ENCODE measurements at places on chromosomes 3 and 15.
A peak's percentile ranks its signal among the peaks of the same experiment; 100 is the strongest.

DNA sequence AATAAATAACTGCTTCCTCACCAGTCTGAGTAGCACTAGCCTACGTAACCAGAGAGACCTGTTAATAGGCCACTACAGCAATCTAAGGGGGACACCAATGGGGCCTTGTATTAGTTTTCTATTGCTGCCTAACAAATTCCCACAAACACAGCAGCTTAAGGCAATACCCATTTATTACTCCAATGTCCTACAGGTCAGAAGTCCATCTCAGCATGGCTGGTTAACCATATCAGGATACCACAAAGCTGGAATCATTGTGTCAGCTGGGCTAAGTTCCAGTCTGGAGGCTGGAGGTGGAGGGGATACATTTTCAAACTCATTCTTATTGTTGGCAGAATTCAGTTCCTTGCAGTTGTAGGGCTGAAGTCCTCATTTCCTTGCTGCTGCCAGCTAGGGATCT is 331.9 kb downstream of the ULK4 start:
- no peak for DNase-seq

DNA sequence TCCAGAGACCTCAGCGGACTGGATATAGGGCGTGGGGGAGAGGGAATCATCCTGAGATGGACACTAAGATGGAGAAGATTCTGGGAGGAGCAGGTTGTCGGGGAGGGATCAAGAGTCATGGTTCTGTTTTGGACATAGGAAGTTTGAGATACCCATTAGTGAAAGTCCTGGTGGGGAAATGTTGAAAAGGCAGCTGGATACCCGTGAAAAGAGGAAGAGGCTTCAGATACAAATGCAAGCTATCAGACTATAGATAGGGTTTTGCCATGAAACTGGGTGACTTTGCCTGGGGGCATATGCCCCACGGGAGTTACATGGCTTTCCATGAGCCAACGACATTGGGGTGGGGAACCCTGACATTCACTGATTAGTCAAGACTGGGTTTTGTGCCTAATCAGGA is 1.1 kb upstream of the GPR62 start:
- DNase-seq: no peak

DNA sequence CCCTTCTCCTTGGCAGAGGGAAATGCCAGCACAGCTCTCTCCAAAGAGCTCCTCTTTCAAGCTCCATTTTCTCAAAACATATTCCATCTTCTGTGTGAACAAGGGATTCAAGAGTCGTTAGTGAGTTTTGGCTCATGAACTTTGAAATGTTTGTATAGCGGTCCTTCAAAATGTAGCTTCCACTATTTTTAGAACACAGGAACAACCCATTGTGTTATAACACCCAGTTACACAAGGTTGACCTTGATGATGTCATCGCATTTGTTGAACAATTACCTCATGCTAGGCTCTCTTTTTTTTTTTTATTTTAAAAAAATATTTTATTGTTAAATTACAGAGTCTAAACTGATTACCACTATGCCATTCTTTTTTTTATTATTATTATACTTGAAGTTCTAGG is 251.7 kb downstream of the THSD4 start:
- DNase-seq: no peak

GRCh38 chr3:196397941-196398340 is 34.3 kb downstream of the UBXN7 start:
- no peak for DNase-seq

DNA sequence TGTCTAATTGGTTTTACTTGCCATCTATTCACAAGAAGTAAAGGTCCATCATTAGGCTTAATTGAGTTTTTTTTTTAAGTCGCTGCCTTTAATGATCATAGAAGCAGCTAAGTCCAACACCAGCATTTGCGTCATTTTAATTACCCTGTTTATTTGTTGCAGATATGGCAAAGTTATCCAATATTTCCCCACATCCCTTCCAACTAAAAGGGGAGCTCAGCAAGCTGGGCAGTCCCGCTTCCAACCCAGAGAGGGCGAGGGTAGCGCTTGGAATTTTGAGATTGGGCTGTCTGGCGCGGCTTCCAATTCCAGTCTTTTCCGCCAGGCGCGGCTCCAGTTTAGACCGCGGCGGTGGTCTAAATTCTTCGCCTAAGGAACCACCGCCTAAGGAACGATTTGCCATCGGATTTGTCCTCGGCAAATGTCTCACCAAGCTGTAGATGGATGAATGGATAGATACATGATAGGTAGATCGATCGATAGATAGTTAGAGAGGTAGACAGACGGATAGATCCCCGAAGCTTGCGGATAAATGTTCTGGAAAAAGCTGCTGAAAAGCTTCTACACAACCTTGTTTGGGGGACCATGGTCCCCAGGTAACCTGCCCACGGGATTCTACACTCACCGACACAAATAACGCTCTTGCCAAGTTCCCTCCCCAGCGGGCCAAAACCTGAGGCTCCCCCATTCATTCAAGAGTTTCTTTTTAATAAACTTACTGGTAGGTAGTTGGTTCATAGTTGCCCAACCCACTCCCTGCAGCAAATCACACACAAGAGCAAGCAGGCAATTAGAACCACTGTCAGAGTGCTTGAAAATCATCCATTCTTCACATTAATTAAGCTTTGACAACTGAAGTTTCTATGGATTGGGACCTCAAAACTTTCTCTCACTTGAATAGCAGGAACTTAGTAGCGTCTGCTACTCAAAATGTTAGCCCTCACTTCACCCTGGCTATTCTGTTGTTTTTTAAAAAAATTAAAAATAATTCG is 49.1 kb downstream of the ZIC4 start:
- DNase-seq: no peak

- DNase-seq: no peak
These were observed 47.6 kb downstream of the ARIH1 start for GRCh38 chr15:72521682-72522081.

- no peak for DNase-seq
These were observed 31.5 kb upstream of the SLC6A6 start for GRCh38 chr3:14370720-14371572.

DNA sequence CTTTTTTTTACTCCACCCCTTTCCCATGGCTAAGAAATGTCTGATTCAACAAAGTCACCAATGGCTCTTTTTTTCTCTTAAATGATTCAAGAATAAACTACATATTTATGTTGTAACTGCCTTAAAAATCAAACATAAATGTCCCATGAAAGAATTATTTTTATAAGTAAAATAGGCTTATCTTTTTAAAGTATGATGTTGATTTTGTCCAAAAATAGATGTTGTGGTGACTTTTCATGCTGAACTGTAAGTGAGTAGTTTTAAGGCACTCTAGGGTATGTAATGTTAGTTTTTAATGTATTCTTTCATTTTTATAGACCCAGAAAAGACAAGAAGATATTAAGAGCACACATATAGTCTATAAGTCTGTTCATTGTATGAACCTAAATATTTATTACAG is 594.9 kb downstream of the NLGN1 start:
- no peak for DNase-seq

- DNase-seq: peak; percentile 9
These were observed 559 bp upstream of the LRRN1 start for GRCh38 chr3:3798631-3799113.

- no peak for DNase-seq
These were observed 189.1 kb downstream of the FAM43A start for GRCh38 chr3:194874783-194875182.

DNA sequence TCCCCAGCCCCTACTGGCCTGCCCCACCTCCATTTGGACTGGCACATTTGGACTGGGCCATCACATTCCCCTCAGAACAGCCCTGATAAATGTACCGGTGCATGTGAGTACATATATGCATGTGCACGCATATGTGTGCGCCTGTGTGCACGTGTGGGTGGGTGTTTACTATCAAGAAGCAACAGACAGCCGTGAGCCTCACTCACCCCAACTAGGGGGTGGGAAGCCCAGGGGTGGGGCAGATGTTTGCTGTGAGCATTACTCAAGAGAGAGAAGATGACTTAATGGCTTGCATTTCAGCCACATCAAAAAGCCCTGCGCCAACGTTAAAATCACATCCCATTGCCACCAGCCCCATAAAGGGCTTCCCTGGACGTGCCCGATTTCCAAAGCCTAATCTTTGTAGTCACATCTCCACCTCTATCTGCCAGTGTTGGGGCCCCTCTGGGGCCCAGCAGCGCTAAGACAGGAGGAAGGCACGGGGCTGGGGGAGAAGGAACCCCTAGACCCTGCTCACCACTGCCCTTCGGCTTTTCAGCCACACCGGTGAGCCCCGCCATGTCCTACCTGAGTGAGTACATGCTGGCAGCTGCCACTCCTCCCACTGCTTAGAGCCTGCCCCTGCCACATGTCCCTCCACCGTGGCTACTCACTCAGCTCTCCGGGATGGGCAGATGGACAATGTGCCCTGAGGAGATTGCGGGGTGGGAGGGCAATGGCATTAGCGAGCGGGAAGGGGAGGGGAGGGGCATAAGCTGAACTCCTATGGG is 10.9 kb downstream of the ITIH3 start:
- DNase-seq: no peak

DNA sequence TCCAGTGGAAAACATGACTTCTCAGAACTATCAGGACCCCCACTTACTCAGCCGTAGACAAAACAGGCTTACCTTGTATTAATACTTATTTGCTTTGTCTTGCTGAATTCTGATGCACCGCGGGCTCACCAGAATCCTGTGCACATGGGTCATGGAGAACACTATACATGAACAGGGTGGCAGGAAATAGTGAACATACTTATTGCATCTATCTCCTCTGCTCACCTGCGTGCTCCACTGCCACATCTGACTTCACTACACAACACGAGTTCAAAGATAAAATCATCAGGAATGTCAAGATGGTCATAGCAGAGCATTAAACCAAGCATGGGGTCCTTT is 10.7 kb upstream of the MAPK6 start:
- no peak for DNase-seq

DNA sequence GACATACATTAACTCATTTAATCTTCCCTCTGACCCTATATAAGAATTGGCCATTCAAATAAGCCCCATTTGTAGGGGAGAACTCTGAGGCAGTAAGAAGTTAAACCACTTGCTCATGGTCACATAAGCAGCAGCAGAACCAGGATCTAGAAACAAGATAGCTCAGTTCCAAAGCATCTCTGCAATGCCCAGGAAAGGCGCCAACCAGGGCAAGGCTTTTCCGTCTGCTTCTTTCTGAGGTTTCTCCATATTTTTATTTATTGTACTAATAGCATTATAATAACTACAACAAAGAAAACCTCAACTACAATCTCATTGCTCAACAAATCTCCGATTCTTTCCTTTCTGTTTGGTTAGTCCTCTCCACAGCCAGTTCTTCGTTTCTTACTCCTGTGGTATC is 4.3 kb upstream of the UBE2E2 start:
- no peak for DNase-seq

DNA sequence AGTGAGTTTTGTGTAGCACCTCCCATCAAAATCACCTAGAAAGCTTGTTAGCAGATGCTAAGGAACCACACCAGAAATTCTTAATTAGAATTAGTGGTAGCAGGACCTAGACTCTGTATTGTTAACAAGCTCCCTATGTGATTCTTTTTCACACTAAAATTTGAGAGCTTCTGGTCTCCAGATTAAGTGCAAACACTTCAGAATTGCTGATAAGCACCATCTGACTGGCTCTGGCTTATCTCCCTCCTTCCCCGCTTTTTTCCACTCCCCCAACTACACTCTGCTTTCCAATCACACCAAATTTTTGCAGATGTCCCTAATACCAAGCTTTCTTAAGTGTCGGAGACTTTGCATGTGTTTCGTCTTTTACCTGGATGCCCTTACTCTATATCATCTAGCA is 410.1 kb upstream of the DPH6 start:
- DNase-seq: no peak

- no peak for DNase-seq
These were observed 8.5 kb downstream of the LIPC start for GRCh38 chr15:58440158-58440910.

- no peak for DNase-seq
These were observed 1.9 kb upstream of the WNT7A start for GRCh38 chr3:13881536-13882410.

DNA sequence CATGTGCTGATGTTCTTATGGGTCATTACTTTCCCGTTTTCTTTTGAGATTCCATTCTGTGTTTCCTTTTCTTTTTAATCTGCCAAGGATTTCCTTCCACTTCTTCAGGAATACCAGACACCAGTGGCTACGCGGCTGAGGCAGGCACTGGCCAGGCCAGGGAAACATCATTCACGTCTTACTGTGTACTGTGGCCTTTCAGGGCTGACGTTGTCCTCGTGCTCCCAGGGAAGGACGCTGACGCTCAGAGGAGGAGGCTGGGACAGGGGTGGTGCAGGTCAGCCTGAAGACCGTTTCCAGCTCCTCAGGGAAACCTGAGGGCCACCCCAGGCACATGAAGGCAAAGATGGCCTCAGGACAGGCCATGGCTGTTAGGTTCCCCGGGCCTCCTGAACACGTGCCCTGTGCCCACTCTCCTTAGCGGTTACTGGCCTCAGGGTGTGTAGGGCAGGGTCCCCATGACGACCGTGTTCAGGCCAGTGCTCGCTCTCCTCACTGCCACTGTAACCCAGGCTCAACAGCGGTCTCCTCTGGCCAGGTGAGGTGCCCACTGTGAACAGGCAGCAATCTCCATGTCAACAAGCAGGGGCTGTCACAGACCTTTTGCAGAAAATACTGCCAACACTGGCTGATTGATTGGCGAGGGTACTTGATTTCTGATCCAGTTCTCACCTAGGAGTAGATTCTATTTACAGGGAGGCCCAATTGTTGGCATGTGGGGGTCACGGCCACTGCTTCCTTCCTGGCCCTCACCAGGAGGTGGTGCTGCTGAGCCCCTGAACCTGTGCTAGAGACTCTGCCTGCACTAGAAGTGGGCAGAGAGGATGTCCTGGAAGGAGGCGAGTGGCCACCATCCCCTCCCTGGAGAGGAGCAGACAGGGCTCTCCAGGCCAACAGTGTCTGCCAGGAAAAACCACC is 169.5 kb downstream of the ATP10A start:
- no peak for DNase-seq

- no peak for DNase-seq
These were observed at the start of gene ACTC1 for GRCh38 chr15:34795267-34796081. Gene ACTC1, minus strand, starts transcription at chr15:34795549. Its CDS starts 741 bp downstream, at chr15:34794808.

DNA sequence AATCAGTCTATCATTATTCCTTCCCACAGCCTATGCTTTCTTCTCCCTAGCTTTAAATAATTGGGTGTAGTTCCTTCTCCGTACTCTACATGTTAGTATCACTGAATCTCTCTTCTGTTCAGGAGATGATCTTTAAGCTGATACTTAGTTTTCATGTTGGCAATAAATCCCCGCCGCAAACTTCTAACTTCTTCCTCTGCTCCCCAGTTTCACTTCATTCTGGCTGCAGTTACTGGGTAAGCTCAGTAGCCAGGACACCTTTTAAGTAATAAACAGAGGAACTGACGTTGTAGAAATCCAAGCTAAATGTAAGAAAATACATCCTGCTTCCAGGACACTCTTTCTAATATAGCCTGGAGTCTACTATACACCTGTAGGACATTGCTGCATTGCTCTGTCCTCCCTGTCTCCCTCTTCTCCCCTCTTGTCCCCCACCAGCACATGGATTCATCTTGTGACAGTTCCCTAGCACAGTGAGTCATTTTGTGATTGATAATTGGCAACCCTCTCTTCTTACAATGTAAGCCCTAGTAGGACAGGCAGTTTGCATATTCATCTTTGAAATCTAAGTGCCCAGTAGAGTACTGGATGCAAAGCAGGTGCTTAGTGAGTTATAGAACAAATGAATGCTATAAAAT is 598.2 kb downstream of the UNC13C start:
- no peak for DNase-seq

GRCh38 chr3:136914739-136915138 is 43.0 kb upstream of the IL20RB start:
- no peak for DNase-seq

- DNase-seq: no peak
These were observed 114.5 kb upstream of the GOLGA8J start for GRCh38 chr15:29968099-29968894.

Data from stimulated activated CD8-positive, alpha-beta memory T cell treated with anti-CD3 and anti-CD28 coated beads, Interleukin-4, amount 100 ng/mL, for 1 hour (primary cell).